ENCODE measurements at places on chromosomes 12 and 14.
A peak's percentile ranks its signal among the peaks of the same experiment; 100 is the strongest.

DNA sequence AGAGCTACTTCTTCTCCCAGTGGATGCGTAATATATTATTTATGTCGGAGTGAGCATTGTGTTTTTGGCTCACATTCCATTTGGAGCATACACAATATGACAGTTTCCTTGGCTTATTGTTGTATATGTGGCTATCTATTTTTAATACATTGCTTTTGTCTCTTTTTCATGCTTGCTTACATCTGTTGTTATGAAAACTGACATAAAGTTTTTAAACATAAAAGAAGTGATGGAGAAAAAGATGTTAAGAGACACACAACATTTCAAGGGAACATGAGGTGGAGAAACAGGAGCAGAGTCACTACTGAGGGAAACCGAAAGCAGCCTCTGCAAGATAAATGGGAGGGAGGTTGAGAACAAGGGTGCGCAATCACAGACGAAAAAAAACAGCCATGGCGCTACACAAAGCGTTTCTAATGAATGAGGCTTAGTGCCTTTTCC is 228.4 kb upstream of the NPAS3 start:
- no peak for DNase-seq

DNA sequence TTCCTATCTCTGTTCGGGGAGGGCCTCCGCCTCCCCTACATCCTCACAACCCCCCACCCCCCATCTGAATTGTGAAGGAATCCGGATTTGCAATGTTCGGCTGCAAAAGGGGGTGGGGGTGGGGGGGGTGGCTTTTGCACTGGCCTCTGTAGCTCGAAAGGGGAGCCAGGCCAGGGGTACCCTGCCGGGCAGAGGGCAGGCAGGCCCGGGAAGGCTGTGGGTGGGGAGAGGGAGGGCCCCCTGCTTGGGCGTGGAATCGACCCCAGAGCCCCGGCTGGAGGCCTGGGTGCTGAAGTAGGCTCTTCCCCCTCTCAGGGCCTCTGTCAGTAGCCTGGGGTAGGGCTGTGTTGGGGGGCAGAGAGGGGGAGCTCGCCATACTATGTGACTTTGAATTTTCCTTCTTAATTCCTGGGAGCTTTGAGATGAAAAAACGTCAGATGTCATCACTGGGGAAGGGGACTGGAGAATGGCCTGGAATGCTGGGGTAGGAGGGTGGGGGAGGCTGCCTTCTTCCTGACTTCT is 1.1 kb downstream of the LRP1 start:
- no peak for DNase-seq

- no peak for DNase-seq
Measured at GRCh38 chr12:47408171-47408871, 297.5 kb downstream of the RPAP3 start.

GRCh38 chr12:70247653-70248199 is 4.5 kb downstream of the CNOT2 start:
- no peak for DNase-seq

DNA sequence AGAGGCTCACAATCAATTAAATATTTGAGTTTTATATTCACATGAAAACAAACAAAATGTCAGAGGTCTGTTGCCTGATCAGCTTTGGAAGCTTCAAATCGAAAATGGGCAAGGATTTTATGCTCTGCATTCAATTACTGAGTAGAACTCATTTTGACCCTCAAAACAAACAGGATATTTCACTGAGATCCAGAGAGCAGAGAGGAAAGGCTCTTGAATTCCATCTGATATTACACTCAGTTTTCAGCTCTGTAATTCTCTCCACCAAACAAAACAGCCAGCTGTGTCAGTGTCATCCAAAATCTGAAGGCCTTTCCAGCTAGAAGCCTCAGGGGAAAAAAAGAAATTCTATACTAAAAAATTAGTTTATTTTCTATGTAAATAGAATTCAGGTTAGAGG is 128.6 kb upstream of the FLRT2 start:
- no peak for DNase-seq

DNA sequence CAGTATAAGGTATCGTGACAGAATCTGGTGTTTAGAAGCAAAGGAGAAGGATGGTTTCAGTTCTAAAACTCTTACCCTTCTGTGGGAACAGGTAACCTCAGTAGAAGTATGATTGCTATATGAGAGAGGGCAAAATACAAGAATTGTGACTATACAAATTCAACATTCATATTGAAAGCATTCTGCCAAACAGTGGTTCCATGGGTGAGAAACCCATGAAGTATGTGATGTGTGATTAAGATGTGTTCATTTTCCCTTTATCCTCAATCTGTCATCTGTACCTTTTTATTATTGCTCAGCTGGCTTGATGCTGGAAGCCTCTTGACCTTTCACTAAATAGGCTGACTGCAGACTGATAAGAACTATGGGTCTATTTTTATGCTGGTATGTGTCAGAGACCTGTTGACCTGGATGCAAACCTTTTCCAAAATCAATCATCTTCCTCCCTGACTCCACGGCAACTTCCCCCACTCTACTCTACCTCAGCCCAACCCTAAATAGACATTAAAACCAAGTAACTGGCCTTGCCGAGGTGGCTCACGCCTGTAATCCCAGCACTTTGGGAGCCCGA is 109.6 kb downstream of the STXBP6 start:
- no peak for DNase-seq

DNA sequence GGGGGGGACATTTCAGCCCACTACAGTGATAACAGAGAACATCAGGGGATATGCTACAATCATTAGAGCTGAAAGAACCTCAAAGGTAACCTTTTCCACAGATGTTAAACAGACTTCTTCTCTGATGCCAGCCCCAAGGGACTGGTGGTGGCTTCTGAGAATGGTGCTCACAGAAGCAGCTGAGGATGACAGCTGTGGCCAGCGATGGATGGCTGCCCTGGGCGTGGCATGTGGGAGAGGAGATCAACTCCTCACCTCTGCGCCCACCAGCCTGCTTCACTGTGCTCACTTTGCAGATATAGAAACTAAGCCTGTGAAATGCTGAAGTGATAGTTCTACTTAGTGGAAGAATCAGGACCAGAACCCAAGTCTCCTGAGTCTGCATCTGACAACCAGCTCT is 33.0 kb downstream of the FOXN3 start:
- DNase-seq, result no peak

DNA sequence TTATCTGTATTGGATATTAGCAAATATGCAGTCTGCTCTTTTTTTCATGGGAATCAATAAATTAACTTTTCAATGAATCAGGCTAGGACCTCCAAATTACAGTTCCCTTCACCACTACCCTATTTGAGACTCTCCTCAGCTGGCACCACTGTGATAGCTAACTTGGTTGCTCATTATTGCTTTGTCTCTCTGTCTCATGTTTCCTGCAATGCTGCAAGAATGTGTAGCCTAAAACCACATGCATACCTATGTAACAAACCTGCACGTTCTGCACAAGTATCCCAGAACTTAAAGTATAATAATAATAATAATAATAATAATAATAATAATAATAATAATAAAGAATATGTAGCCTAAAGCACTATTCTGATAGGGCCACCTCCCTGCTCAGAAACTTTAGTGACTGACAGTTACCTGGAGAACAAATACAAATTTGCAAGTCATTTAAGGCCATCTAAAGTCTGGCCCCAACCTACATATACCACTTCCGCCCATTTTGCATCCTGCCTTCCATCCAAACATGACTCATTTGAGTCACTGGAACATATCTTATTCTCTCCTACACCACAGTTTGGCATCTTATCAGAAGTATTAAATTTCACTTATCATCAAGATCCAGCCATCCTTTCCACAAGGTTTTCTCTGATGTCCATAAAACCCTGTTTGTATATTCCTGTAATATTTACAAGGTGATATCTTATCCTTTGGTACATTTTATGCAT is 215.1 kb downstream of the LRRK2 start:
- DNase-seq, result no peak

DNA sequence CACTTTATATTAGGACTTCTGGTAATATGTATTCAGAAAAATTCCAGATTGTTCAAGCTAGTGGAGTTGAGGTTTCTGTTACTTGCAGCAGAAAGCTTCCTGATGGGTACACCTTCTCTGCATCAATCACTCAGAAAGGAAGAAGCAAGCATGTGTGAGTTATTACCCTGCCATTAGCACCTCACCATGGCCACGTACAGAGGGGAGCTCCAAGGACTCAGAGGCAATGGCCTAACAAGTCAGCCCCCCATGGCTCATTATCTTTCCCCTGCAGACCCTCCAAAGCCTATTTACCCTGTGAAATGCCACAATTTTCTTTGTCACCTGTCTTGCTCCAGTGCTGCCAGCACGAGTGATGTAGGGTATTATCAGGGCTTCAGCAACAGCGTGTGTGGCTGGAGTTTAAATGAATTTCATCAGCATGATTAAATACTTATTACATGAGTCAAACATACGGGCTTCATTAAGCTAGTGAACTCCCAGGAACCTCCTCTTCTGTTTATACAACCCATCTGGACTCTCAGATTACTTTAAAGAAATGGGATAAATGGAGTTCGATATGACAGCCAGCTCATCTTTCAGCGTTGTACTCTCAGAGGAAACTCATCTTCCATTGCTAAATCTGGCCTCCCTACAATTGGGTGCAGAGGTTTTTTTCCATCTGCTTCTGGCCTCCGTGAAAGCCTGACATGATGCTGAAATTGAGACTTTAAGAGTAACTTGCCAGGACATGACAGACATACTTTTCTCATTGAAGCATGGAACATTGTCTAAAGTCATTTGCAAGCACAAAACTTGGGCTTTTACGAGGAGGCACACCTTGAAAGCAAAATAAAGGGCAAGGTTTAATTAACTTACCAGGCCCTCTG is 135.9 kb downstream of the TMEM30B start:
- DNase-seq, result no peak

DNA sequence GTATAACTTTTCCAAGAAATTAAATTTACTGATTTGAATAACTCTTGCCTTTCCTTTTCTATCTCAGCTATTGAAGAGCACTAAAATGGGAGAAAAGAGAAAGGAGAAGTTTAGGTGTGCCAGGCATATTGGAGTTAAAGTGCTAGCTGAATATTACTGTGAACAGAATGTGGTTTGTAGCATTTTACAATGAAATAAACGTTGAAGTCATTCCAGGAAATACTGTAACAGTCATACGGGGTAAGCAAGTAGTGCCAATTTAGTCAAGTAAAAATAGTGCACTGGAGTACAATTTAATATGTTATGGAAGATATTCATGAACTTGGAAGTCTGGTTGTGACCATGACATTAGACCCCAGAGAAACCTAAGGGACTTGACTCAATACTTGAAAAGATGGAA is 62.1 kb downstream of the E2F7 start:
- DNase-seq, result no peak

- DNase-seq, result no peak
Measured at GRCh38 chr14:50837271-50837670, 6.3 kb upstream of the NIN start.

DNA sequence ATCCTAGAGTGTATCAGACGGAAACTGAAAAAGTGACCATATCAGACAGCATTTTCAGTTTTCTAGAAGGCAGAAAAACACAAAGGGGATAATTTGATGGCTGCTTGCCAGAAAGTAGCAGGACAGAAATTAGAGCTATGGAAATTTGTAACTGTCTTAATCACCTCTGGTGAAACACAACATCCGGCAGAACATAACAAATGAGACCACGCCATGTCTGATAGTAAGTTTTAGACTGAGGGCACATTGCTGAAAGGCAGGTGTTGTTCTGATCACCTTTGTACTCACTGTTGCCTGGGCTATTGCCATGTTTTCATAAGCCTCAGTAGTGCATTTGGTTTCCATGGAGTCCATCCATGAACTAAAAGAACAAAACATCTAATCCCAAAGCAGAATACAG is 290.3 kb downstream of the PAWR start:
- DNase-seq, result no peak

DNA sequence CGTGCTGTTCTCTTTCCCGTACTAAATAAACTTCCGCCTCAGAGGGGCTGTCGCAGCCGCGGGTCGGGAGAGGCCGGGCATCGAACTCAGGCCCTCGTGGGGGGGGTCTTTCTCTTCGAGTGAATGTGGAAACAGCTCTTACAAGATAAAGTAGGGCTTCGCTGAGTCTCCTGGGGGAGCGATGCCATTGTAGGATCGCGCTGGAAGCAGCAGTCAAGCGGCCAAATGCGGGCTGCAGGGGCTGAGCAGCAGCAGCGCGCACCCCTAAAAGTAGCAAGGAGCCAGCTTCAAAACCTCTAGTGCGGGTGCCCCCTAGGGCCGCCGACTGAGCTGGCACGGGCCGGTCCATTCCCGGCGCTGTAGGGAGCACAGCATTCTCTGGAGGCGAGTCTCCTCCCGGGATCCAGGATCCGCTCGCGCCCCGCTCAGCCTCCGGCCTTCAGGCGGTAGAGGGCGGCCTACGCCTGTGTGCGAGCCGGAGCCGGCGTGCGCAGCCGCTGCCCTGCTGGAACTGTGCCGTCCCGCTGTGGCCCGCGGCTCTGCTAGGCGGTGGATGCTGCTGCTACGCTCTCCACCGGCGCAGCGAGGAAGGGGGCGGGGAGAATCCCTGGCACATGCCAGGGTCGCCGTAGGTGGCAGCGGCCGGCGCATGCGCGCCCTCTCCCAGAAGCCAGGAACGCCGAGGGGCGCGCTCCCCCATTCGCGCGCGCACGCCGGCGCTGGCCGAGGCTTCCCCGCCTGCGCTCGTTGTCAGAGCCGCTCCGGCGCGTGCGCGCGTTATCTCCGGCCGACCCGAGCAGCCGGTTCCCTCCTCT is at the start of gene FUT8:
FUT8 (plus strand) TSS at position 699 of the 815 bp plus-strand sequence. CDS start 148,834 bp downstream, outside the sequence.
- DNase-seq, result peak; percentile 84

GRCh38 chr12:28497889-28498411 is 307.7 kb downstream of the CCDC91 start:
- DNase-seq, result no peak

DNA sequence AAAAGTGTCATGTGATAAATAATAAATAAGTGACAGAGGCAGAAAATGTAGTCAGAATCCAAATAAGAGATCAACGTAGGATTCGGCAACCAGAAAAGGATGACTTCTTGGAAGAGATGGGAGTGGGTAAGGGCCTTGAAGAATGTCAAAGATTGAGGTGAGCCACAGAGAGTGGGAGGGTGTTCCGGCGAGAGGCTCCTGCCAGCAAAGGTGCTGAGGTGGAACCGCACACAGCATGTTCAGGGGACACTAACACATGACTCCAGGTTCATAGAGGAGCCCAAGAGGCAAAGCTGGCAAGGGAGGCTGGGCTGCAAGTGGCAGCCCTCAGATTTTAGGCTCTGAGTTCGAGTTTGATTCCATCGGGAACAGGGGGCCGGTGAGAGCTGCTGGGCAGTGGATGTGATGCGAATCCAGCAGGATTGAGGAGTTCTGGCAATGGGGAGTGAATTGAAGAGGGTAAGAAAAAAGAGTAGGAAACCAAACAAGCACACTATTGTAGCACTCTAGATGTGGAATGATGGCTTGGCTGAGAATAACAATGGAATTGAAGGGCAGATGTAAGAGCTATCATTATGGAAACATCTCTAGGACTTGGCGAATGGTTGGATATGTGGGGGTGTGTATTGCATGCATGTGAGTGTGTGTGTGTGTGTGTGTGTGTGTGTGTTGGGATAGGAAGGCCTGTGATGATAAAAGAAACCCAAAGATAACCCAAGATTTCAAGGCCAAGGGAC is 36.5 kb downstream of the LRRC74A start:
- DNase-seq, result no peak

DNA sequence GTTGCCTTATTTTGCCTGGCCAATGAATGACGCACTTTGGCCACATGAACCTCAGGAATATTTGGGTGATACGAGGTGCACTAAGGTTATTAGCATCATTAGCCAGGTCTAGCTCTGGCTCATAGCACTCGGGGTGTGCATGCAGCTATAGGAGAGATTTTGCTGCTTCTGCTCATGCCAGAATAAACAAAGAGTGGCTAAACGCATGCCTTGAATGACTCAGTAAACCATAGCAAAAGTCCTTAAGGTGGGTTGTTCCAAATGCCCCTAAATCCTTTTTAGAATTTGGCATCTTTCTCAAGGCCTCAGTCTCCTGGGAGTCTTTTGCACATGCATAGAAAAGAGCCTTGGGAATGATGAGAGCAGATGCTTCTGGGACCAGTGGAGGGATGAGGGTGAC is 343.7 kb upstream of the FKBP4 start:
- no peak for DNase-seq

Data from central memory CD8-positive, alpha-beta T cell (primary cell).